ENCODE measurements at places on chromosomes 5 and 9.

DNA sequence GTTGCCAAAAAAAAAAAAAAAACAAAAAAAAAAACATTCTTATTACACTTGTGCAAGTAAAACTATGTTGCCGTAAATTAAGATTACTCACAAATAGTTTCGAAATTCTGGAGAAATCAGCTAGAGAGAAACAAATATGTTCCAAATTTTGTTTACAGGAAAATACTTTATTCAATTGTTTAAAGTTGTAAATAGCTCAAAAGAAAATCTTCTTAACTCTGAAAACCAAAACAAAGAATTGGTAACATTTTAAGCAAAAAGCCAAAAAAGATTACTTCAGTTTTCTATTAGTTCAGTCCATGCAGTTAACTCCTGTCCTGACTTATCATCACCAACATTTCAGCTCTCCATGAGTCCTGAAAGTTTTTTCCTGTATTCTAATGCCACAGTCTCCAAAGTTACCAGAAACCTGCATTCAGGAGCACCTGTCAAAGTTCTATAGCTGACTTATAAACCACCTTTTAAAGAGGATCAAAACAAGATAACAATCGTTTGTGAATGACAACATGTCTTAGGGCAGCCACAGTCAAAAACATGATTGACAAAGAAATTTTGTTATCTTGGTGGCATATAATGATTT lies 194.1 kb downstream of the RANBP17 start:
- no peak for DNase-seq

- no peak for DNase-seq
Measured at GRCh38 chr9:90825586-90825985, 24.0 kb downstream of the SYK start.

DNA sequence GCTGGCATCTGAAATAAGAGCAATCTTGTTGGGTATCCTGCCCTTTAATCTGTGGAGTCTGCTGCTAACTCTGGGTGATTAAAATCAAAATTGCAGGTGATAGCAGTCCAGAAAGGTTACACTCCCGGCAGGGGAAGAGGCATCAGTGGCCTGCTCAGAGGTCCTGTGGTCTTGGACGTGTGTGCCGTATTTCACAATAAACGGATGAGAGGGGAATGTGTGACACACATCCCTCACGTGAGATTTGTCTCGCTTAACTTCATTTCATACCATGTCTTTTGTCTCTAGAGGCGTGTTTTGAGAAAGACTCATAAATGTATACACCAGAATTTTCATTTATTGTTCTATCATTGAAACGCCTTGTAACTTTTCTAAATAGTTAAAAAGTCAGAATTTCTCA lies 36.6 kb downstream of the FAM240B start:
- DNase-seq, result no peak

GRCh38 chr9:89523948-89524347 lies 26.0 kb upstream of the SEMA4D start:
- DNase-seq, result no peak
